ENCODE measurements at places on chromosomes 4 and X.

GRCh38 chrX:1387141-1387776, 4.7 kb downstream of the SLC25A6 start:
- DNase-seq = no peak

DNA sequence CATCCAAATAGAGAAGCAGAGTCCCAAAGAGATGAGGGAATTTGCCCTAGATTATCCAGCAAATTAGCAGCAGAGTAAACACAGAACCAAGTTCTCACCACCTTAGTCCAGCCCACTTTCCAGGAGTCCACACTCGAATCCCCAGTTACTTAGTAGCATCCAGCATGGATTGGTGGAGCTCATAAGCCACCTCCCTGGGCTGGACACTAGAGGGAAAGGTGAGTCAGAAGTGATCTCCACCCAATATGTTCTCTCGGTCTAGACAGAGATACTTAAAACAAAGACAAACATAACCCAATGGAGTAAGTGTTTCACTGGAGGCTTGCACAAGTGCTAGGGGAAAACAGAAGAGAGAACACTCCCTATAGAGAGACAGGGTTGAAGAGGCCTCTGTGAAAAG, 105.1 kb upstream of the CPEB2 start:
- no peak for DNase-seq

- no peak for DNase-seq
These were observed 25.2 kb upstream of the SORCS2 start for GRCh38 chr4:7166981-7167700.

- no peak for DNase-seq
These were observed 434.1 kb downstream of the ANKRD50 start for GRCh38 chr4:124278477-124278876.

DNA sequence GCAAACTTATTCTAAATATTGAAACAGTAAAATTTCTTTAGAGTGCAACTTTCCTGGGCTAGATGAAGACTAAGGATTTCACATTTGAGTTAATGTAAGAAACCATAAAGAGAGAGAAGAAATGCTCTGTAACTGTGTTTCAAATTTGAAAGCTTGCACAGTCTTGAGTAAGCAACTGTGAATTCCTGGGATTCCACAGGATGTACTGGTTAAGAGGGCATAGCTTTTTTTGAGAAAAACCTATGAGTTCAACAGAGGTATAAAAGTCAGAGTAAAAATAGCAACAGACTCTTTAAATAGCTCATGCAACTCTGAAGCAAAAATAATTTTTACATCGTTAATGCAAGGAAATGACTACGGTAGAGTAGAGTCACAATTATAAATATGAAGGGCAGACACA, 25.5 kb downstream of the ZNF330 start:
- DNase-seq = no peak

DNA sequence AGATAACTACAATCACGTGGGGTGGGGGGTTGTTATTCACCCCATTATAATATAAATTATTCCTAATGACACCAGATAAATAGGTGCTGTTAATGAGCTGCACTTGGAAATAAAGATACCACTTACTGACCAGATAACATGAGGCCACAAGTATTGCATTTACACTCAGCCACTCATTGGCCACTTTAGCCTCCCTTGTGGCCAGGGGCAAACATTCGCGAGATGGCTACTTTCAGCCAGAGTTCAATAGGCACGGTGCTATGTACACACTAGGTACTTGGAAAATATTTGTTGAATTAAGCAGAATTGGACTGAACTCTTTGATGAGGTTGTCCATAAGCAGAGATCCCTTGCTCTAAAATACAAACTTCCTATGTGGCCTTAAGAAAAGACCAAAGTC, 713.7 kb upstream of the TENM3 start:
- DNase-seq = no peak

DNA sequence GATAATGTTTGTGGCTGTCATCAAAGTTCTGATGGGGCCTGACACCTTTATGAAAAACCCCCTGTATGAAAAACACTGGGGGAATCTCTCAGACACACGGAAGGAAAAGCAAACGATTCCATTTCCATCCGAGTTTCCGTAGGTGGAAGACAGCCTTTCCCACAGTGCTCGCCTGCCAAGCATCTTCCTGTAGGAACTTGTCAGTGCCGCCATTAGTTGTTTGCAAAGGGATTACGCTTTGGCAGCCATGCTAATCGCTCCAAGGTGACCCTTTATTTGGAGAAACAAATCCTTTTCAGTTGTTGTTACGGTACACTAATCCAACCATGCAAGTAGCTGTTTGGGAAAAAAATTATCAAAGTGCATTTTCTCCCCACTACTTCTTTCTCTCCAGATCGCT, 44.4 kb upstream of the STOX2 start:
- no peak for DNase-seq

DNA sequence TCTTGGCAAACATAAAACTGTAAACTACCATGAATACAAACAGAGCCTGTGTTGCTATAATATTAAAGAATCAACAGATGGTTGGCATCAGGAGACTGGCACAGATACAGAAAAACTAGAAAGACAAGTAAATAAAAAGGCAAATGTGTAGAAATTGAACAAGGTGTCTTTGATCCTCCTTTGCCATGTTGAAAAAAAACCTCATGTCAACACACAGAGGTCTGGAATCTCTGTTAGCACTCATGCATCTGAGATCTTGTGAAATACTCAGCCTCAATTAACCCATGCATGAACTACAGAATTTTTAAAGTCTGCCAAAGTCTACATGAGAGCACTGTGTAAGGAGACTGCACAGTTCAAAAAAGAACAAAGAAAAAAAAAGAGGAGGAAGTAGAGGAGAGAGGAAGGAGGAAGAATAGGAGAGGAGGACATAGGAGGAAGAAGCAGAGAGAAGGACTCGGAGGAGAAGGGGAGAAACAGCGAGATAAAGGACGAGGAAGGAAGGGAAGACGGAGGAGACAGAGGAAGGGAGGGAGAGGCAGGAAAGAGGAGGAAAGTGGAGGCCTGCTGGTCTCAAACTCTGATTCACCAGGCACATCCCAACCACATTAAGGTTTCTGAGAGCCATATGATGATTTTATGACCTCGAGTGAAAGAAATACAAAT, 52.8 kb downstream of the PRDM5 start:
- DNase-seq = no peak

GRCh38 chrX:96971812-96972211, 88.1 kb downstream of the RPA4 start:
- DNase-seq = no peak

- DNase-seq = peak; percentile 43
These were observed 17.2 kb downstream of the HMGB2 start for GRCh38 chr4:173317004-173317403.

GRCh38 chrX:23435575-23435974, 100.9 kb downstream of the PTCHD1 start:
- peak; percentile 14 for DNase-seq

- no peak for DNase-seq
These were observed 24.4 kb upstream of the MSL3 start for GRCh38 chrX:11733614-11734013.

- no peak for DNase-seq
These were observed 513.7 kb downstream of the RPA4 start for GRCh38 chrX:97397371-97397770.

DNA sequence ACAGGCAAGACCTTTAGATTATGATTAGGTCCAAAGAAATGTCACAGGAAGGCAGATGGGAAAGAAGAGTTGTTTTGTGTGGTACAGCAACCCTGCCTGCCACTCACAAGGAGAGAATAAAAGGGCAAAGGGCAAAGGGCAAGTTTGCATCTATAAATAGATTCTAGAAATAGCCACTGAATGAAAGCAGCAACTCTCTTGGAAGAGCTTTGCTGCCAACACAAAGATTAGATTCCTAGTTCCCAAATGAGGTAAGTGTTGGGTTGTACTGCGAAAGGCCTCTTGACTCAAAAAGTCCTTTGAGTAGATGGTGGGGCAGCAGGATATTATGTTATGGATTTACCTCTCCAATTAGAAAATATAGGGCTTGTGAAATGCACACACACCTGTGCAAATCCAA, 61.2 kb downstream of the MOSPD2 start:
- DNase-seq = no peak

- DNase-seq = no peak
These were observed 297.2 kb downstream of the HS3ST1 start for GRCh38 chr4:11131491-11131890.

DNA sequence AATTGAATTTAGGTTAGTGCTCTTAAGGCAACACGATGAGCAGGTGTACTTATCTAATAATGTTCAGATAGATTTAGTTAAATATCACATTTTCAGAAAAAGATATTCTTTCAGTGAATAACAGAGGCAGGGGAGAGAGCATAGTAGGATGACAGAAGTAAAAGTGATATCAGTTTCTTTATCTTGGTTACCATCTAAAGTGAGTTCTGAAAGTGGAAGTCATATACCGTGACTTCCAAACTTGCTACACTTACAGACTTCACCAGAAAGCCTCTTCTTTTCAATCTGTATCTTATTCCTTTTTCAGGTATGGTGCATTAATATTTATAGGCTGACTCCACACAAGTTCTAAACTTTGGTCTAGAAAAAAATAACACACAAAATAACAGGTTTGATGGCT, 124.9 kb downstream of the POU4F2 start:
- DNase-seq = no peak

- peak; percentile 81 for DNase-seq
These were observed 14.5 kb downstream of the SPACA5 start for GRCh38 chrX:48021026-48021900.

- no peak for DNase-seq
These were observed 12.0 kb downstream of the COL4A6 start for GRCh38 chrX:108426262-108426661.

- no peak for DNase-seq
These were observed 32.8 kb downstream of the FHDC1 start for GRCh38 chr4:152968806-152969394.

- no peak for DNase-seq
These were observed 162.5 kb upstream of the RASGEF1B start for GRCh38 chr4:81634165-81634564.

DNA sequence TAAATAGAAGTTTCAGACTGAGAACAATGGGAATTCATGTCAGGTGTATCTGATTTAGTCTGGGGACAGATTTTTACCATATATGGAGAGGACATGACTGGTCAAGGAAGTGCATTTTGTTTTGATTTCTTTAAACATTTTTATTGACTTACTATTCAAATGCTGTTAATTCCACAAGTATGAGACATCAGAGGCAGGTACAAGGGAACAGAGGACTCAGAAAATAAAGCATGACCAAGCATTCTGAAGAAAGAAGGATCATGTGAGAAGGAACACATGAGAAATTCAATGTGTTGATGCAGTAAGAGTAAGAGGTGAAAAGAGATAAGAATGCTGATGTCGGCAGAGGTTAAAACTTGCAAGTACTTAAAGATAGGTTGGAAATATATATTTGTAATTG, 1452.6 kb downstream of the PCDH7 start:
- DNase-seq = no peak

DNA sequence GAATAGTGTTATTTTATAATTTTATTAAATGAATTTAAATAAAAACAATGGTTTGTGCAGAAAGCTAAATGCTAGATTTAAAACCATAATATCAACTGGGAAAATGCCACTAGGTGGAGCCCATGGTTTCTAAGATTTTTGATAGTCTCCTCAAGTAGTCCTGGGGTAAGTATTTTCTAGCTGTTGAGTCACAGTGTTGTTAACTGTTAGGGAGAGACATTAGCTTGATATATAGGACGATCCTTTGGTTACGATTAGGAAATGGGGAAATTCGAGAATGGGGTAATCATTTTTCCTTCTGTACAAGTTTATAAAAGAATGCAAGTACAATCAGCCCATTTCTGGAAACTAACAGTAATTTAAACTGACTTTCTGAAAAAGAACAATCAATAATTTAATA, 378.4 kb downstream of the ANKRD50 start:
- DNase-seq = peak; percentile 46

GRCh38 chrX:12867685-12868084, 813 bp downstream of the TLR7 start:
- no peak for DNase-seq

DNA sequence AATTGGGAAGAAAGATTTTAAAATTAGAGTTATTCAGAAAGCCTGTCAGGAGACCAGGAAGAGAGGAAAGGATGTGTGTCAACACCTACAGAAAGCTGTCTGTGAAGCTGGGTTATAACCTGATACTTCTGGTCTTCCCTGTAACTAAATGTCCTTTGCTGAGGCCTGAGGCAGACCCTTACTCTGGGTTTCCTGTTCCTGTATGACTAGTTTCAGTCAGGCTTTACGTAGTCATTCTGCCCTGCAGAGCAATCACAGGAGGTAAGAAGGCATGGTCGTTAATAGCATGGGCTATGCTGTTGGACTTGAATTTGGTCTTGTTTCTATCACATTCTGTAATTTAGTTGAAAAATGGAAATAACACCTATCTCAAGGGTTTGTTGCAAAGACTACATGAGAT, 110.5 kb upstream of the IGFBP7 start:
- no peak for DNase-seq

GRCh38 chr4:32129967-32130366, 1409.8 kb downstream of the PCDH7 start:
- DNase-seq = no peak

- DNase-seq = no peak
These were observed 74.4 kb downstream of the SORCS2 start for GRCh38 chr4:7266525-7267292.

- DNase-seq = no peak
These were observed 16.8 kb downstream of the BANK1 start for GRCh38 chr4:101807351-101807750.

- no peak for DNase-seq
These were observed 395.0 kb downstream of the DTHD1 start for GRCh38 chr4:36676139-36677050.

DNA sequence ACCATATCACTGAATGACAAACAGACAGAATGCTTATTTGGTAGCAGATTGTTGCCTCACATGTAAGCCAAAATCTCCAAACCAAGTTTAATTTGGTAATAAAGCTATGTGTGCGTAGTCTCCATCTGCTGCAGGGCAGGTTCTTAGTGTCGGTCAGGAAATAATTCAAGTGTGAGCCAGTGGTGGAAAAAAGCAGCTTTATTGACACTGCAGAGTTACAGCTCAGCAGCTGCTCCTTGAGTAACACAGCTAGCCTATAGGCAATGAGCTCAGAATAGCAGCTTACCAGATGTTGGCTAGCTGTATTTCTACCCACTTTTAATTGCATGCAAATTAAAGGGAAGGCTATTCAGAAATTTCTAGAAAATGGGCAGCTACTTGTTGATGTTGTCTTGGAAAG, 757.8 kb upstream of the HS3ST1 start:
- peak; percentile 6 for DNase-seq

GRCh38 chr4:103497692-103498091, 222.1 kb downstream of the TACR3 start:
- DNase-seq = no peak

- DNase-seq = peak; percentile 7
These were observed 127.8 kb upstream of the ARX start for GRCh38 chrX:25143596-25143995.

GRCh38 chr4:121091941-121092340, 19.6 kb upstream of the NDNF start:
- no peak for DNase-seq

GRCh38 chrX:5559386-5559785, 669.3 kb downstream of the NLGN4X start:
- no peak for DNase-seq

DNA sequence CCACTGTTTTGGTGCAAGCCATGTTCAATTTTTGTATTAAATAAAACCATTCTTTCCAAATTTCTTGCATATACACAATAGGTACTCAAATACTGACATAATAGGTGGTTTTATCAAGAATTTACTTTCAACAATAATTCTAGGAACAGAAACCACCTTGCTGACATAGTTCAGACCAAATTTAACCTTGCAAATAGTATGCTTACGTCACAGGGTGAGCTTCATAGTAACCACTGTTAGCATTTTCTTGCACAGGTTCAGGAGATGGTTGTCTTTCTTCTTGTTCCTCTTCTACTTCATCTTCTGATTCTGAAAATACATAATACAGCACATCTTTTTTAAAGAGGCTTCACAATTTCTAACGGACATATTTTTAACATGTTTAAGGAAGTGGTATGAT, 17.6 kb downstream of the G3BP2 start:
- DNase-seq = no peak

All from WERI-Rb-1 (cell line).